ENCODE measurements at places on chromosomes 4 and X.

- H3K4me1 ChIP-seq: no peaks in the 10 kb centered on the region
- no peaks in the 10 kb centered on the region for H3K36me3 ChIP-seq
- DNase-seq: no peak
- no peak overlapping the region for H3K27ac ChIP-seq
Observed at GRCh38 chr4:65983061-65983460, 312.8 kb upstream of the EPHA5 start.

GRCh38 chr4:143184217-143184502 is 557 bp upstream of the USP38 start:
- H3K27ac ChIP-seq: peak overlapping the region; percentile 98
- H3K4me1 ChIP-seq: peaks cover 19% of the 10 kb centered on the region
- no peaks in the 10 kb centered on the region for H3K27me3 ChIP-seq
- H3K4me3 ChIP-seq: peak overlapping the region; percentile 95
- DNase-seq: no peak

DNA sequence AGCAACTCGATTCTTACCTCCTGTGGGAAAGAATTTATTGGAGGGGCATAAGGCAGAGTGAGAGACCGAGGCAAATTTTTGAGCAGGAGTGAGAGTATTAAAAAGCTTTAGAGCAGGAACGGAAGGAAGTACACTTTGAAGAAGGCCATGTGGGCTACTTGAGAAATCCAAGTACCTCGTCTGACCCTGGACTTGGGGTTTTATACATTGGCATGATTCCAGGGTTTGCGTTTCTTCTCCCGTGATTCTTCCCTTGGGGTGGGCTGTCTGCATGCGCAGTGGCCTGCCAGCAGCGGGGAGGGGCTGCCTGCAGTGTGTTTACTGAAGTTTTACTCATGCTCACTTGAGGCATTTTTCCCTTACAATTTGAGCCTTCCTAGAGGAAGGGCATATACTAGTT is 3.4 kb downstream of the GALNT7 start:
- no peaks in the 10 kb centered on the region for H3K27me3 ChIP-seq
- peaks cover 74% of the 10 kb centered on the region for H3K4me1 ChIP-seq
- DNase-seq: no peak
- H3K36me3 ChIP-seq: no peaks in the 10 kb centered on the region

GRCh38 chr4:186918466-186918865 is 194.8 kb upstream of the FAT1 start:
- peaks cover 5% of the 10 kb centered on the region for H3K36me3 ChIP-seq
- H3K27ac ChIP-seq: no peak overlapping the region
- no peaks in the 10 kb centered on the region for H3K27me3 ChIP-seq
- no peak for DNase-seq
- no peaks in the 10 kb centered on the region for H3K4me1 ChIP-seq

GRCh38 chr4:22237155-22237751 is 278.6 kb downstream of the ADGRA3 start:
- peaks cover 14% of the 10 kb centered on the region for H3K27me3 ChIP-seq
- no peaks in the 10 kb centered on the region for H3K4me1 ChIP-seq
- H3K4me3 ChIP-seq: peak overlapping the region; percentile 57
- no peaks in the 10 kb centered on the region for H3K36me3 ChIP-seq
- DNase-seq: peak; percentile 49
